ENCODE measurements at places on chromosomes 2 and 18.

- DNase-seq = no peak
Observed at GRCh38 chr2:36973320-36973719, 7.0 kb upstream of the STRN start.

DNA sequence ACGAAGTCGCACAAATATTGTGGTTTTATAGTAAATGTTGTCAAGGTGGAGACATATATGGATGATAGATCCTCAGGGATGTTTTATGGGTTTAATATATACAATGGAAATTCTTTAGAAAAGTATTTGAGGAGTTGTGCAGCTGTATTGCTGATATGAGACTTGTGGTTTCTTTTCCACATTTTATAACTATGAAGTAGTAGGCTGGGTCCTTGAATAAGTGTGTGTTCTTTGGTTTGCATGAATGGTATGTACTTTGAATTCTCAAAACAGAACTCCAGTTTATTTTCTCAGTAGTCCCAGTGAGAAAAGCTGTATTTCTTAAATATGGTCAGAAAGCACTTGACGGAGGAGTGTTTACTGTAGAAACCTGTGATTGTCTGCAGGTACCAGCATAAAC lies 42.4 kb downstream of the PLCL1 start:
- DNase-seq = no peak

DNA sequence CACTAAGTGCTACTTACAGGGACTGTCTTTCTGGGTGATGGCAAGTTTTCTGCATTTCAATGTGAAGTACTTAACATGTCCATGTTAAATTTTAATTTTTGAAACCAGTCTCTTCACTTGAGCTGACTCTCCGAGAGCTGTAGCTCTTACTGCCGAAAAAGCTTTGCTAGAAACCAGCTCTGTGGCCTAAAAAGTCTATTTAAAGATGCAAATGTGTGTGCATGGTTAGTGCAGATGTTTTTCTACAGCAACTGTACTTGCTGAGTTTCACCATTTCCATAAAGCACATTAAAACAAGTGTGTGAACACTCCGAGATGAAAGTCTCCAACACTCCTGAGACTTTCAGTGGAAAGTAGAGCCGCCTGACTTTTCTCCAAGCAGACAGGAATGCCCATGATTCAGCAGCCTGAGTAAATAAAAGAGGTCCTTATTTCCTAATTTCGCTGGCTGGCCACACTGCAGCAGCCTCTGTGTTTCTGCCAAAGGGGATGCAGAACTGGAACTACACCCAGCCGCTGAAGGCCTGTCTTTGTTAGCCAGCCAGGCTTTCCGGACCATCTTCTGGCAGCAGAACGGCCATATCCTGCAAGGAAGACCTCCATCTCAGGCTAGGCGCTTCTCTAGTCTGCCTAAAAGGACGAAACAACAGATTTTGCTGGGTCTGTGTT lies 121.2 kb downstream of the ZNF521 start:
- no peak for DNase-seq

- DNase-seq = no peak
Observed at GRCh38 chr2:30359644-30360167, 87.3 kb upstream of the LCLAT1 start.

DNA sequence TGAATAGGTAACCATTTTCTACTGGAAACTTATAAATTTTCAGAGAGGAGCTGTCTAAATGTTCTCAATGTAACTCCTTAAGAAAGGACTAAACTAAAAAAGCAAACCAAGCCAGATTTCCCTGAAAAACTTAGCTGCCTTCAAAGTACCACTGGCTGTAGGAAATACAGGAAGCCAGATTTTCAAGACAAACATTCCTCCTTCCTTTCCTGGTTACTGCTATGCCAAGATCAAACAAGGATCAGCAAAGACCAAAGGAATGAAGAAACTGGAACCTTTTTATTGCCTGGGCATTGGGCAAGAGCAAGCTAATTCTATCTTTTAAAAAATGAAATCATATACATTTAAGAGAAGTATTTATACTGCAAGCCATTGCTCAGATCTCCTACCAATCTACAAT lies 212.7 kb downstream of the DYM start:
- DNase-seq = no peak
